ENCODE measurements at places on chromosomes 2 and 18.

GRCh38 chr2:14626873-14627272 is 5.6 kb upstream of the LRATD1 start:
- DNase-seq = no peak

- peak; percentile 38 for DNase-seq
Observed at GRCh38 chr18:65768120-65768778, 17.4 kb downstream of the CDH7 start.

DNA sequence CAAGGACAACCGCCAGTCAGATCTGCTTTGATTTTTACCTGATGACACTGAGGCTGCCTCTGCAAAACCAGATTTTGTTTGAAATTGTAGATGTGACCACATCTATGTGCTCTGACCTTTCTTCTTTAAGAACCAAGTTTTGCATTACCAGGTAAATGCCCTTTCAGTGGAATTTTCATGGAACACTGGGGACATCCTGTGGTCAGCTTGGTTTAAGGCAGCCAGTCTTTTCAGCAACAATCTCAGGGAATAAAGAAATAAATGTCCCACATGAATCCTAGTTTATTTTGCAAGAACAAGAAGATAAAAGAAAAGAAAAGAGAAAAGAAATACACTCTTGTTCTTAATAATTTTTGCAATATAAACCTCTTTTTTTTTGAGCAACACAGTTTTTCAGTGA is 90.6 kb downstream of the POU3F3 start:
- no peak for DNase-seq

DNA sequence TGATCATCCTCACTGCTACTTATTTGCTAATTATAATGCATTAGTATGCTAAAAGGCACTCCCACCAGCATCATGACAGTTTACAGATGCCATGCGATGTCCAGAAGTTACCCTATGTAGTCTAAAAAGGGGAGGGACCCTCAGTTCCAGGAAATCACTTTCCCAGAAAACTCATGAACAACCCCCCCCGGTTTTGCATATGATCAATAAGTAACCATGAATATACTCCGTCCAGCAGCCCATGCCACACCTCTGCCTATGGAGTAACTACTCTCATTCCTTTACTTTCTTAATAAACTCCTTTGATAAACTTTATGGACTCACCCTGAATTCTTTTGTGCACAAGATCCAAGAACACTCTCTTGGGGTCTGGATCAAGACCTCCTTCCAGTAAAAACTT is 86.8 kb downstream of the MALT1 start:
- DNase-seq = no peak

GRCh38 chr2:161044095-161044865 is 115.9 kb upstream of the TANK start:
- DNase-seq = no peak

DNA sequence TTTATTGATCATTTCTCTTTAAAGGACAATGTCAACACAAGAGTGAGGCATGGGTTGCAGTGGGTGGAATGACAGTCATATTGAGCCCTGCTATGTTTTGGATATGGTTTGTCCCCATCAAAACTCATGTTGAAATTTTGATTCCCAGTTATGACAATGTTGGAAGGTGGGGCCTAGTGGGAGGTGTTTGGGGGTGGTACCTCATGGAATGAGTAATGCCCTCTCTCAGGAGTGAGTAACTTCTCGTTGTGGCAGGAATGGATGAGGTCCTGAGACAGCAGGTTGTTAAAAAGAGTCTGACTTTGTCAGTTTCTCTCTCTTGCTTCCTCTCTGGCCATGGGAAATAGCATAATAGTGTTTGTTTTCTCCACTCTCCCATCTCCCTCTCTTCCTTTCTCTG is 345.3 kb downstream of the DCC start:
- no peak for DNase-seq

DNA sequence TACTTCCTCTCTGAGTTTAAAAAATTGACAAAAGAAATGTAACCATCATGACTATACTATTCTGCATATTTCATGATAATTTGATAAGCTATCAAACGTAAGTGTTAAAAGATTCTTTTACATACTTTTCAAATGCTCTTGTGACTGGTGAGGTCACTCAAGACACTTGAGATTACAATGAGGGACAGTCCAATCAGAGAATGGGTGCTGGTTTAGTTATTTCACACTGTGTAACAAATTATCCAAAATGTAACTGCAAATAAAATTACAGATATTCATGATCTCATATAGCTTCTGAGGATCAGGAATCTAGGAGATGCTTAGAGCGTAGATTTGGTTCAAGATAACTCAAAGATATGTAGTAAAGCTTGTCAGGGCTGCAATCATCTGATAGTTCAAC is 4.4 kb upstream of the GTF2A1L start:
- DNase-seq = no peak
